ENCODE measurements at places on chromosomes 7 and 10.

DNA sequence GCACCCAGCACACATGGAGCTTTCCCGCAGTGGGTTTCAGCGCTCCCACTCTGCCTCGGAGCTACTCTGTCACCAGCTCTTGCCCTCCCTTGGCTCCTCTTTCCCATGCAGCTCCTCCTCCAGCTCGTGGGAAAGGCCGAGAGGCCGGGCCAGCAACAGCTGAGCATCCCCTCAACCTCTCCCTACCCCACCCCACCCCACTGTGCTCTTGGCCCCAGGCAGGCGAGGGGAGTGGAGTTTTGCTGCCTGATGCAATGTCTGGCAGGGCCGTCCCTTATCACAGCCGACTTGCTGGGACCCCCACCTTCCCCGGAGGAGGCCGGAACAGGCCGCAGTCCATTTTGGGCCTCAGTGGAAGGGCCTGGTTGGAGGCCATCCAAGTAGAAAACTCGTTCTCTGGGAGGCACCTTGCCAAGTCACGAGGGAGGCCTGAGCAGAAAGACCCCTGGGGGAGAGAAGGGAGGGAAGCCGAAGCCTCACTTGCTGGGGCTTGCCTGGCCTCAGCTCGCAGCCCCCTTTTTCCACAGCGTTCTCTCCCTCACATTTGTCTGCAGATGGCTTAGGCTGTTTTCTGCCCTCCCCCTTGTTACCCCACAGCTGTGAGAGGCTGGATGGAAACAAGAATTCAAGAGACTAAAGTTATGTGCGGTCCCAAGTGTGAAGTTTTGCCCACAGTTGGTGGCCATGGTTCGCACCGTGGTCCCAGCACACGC is 35.3 kb downstream of the CHST3 start:
- DNase-seq: no peak

DNA sequence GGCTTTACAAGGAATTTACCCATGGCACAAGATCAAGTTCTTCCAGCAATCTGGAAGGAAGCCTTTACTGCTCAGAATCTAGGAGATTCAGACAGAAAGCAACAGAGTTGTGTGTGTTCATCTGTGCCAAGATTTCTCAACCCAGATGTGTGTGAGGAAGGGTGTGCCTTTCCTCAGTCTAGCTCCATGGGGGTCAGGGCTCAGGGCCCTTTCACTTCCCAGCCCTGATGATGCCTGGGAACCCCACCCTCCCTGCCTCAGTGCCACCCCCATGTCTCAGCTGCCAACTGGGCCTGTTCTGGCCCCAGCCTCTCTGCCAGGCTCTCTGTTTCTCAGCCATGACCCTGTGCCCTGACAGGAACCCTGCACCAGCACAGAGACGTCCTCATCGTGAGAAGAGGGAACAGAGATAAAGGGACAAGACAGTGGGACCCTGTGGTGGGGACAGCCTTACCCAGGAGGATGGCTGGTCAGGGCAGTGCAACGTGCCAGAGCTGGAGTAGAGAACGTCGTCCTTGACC is 102.0 kb downstream of the VIPR2 start:
- no peak for DNase-seq

DNA sequence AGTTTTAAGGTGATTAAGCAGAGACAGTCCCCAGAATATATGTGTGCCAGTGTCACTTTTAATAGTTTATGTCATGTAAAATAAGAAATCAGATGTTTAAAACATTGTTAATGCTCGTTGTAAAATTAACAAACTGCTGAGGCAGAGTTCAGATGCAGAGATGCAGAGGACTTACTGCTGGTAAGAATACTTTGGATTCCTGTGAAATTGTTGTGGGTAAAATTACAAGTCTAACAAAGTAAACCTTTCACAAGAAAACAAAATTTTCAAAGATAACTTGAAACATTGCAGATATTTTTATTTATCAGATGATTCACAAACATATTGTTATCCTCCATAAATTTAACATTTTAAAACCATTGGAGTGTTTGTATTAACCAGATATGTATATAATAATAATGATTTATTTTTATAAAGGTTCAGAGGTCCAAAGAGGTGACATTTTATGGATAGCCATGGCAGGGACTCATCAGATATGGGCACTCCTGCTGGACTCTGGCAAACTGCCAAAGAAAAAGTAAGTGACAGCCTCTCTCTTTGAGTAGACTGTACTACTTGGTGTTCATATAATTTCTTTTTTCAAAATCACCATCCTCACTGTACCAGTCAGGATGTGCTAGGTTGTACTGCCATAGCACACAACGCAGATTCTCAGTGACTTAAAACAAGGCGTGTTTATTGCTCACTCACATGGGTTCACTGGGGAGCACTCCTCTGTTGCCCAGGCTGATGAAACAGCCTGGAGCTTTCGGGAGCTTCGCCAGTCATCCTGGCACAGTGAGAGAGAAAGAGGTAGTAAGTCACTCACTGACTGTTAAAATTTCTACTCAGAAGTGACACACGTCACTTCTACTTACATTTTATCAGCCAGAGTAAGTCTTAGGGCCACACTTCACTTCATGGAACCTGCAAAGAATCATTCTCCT is 43.5 kb downstream of the NHLRC2 start:
- no peak for DNase-seq

DNA sequence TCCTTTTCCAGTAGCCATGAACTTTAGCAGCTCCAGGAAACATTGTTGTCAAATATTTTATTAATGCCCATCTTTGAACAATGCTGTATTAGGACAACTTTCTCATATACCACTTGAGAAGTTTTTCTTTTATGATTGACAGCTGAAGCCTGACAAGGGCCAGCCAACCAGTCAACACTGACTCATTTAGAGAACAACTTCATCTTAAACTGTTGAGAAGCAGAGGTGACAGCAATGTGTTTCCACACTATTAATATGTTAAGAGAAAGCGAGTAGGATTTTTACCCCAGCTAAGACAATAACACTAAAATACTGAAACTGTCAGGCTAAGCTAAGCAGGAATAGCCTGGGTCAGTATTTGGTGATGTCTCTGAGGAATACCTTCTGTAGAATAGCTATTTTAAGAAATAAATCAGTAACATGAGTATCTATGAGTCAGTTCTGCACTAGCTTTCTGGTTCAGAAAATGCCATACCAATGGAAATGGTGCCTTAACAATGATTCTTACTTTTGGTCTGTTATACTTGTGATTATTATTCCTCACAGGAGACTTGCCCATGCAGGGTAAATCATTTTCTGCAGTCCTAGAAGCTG is 168.8 kb upstream of the POT1 start:
- DNase-seq: no peak

DNA sequence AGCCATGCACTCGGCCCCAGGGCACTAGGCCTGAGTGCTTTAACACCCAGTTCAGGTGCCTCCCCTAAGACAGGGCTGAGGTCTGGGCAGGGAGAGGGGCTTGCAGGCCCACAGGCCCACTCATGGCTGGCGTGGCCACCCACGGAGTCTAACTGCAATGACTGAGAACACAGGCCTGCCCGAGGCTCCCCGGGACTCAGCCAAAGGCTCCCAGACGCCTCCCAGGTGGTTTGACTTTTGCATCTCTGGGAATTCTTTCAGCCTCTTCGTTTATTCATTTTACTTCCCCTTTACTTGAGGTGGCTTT is 37.3 kb downstream of the PTPRN2 start:
- DNase-seq: no peak

DNA sequence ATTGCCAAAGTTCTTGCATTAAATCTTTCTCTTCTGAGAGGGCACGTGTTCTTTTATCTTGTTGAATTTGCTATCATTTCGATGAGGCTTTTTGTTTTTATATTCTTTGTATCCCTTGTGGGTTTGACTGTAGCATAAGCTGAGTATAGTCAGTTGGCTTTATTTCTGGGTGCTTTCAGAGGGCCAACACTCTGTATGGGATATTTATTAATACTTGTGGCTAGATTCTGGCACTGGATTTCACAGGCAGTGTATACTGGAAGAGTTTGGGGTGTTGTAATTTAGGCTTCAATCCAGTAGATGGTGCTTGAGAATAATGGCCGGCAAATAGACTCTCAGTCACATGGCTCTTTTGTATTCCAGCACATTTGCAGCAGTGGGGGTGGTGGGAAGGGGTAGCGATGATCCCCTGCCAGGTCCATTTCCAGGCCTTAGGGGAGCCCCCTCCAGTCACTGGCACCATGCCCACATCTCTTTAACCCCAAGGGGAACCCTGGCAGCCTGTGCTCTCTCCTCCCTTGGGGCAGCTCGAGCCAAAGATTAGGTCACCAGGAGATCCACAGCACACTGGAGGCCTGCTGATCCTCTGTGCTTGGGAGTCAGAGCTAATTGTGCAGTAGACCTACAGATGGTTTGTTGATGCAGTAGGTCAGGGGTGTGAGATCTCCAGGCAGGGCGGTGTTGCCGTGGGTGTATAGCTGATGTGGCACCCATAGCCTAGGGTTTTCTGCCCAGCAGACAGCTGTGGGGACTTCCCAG is 81.8 kb downstream of the PTPN20 start:
- no peak for DNase-seq

DNA sequence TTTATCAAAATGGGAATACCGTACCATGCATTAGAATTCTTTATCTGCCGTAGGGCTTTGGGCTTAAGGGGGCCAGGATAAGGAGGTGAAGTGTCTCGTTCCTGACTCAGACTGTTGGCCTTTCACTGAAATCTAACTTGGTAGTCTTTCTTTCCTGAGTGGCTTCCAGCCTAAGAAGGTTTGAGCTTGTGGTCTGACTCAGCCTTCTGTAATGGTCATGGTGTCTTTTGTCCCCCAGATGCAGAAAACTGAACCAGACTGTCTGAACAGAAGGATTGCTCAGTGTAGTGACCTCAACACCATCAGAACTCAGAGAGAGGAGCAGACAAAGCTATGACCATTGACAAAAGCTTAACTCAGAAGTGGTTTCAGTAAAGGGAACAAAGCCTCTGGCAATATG is 39.5 kb downstream of the WNT2 start:
- no peak for DNase-seq

- DNase-seq: no peak
Observed at GRCh38 chr10:58967551-58968388, 208.7 kb upstream of the PHYHIPL start.

DNA sequence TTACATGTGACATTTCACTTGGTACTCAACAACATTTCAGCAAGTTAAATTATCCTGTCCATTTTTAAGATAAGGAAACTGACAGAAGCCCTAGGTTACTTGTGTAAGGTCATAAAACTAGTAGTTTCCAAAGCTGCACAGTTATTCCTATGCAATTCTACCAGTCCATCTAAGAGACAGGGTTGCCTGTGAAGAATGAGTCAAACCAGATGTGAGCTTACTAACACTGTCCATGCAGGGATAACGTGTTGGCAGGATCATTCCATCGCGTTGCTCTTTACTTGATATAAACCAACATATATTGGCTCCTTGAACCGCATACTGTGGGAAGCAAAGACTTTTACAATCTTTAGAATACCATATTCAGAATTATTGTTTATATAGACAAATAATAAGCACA is 280.9 kb upstream of the HGF start:
- no peak for DNase-seq

DNA sequence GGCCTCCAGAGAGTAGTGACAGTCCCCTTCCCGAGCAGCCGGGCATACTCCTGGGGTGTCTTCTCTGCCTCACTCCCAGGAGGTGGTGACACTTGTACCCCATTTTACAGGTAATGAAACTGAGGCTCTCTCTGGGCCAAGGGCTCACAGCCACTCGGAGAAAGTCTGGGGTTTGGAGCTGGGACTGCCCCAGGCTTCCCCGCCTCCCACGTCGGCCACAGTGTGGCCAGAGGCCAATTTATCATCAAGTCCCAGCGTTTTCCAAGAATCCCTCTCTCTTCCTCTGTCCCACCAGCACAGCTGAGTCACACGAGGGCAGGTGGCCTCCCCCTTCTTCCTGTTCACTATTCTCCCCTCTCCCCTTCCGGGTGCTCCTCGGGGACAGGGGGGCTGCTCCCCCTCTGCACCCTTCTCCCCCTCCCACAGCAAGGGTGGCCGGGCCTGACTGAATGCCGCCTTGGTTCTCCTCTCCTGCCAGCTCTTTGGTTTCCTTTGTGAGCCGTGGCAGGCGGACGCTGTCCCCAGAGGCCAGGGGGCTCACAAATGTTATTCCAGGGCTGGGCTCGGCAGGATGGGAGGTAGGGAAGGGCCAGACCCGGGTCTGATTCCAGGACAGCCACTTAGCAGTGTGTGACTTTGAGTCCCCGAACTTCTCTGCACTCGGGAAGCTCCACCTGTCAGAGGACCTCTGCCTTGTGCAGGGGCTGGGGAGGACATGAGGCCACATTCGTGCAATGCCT is 17.7 kb downstream of the CLIP2 start:
- DNase-seq: no peak

DNA sequence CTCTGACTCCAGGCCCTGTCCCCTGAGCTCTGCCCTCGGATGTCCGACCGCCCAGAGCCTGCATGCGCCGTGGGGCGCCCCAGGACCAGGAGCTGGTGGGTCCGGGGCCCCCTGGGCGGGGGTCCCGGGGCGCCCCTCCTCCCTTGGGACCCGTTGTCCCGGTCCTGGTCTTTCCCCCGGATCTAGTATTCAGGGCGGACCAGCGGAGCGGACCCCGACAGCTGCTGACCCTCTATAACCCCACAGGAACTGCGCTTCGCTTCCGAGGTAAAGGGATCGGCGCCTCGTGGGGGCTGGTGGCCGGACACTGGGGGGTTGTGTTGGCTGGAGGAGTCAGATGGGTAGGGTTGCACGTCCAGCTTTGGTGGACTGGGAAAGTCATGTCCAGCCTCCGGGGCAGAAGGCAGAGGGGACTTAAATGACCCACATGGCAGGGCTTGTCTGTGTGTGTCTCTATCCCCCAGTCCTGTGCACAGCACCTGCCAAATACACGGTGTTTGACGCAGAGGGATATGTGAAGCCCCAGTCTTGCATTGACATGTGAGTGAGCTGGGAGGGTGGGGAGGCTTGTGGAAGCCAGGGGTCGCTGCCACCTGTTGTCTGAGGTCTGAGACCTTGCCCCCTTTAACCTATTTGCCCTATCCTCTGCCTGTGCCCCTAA is 520 bp downstream of the MOSPD3 start:
- DNase-seq: no peak

DNA sequence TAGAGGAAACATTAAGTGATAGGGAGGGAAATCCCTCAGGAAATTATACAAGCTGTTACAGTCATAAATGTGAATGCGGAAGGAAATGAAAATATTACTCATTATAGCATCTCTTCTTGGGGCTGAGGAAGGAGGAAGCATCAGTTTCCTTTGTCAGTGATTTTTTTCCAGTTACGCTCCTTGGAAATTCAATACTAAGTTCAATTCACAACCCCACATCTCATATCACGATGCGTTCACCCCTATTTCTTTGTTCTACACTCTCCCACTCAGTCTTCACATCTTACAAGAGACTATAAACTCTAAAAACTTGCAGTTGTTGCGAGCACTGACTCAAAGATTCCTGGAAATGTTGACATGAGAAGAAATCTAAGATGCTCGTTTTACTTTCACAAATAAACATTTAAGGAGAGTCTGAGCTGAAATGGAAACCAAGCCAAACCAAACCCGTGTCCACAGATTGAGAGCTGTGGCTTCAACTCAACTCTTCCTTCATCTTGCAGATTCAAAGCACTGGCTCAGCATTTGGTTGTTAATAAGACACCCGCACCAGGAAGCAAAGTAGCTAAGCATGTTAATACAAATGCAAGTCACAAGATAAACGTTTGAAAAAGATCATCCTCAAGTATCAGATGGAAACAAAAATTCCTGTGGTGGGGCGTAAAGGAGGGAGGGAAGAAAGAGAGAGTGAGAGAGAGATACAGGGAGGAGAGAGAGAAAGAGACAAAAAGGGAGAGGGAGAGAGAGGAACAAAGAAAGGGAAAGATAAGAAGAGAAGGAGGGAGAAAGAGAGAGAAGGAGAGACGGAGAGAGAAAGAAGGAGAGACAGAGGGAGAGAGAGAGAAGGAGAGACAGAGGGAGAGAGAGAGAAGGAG is 150.0 kb upstream of the RSU1 start:
- no peak for DNase-seq

Data from activated T-helper 9 cell treated with anti-CD3 and anti-CD28 coated beads, Interleukin-2, amount 50 U/mL, for 16 hours (primary cell).